ENCODE measurements at places on chromosomes 1 and 21. TPM values are rescaled to one million over a fixed set of nuclear protein-coding genes. Genes with fewer than 3 reads are reported as not detected.

Gene GPR52
- 0.49 TPM for total RNA-seq

- DNase-seq = no peak
Observed at GRCh38 chr1:31583995-31584868, 7.9 kb downstream of the TINAGL1 start.

- DNase-seq = no peak
Observed at GRCh38 chr1:115452600-115453329, 114.7 kb upstream of the NGF start.

Gene TCP10L
- not detected for total RNA-seq

GRCh38 chr1:95752515-95753381 is 518.7 kb downstream of the RWDD3 start:
- DNase-seq = no peak

Gene CBS
- total RNA-seq = not detected

GRCh38 chr1:223708651-223709268 is 3.6 kb upstream of the CAPN2 start:
- DNase-seq = no peak

Gene SH3BGR
- total RNA-seq = not detected

Gene SPRR2D
- not detected for total RNA-seq

- DNase-seq = peak; percentile 63
Observed at GRCh38 chr1:93874025-93874651, 4.9 kb downstream of the DNTTIP2 start.

Gene TCHHL1
- not detected for total RNA-seq

Gene BEND5
- 9.4 TPM for total RNA-seq

- DNase-seq = peak; percentile 17
Observed at GRCh38 chr1:230827081-230827681, 41.1 kb downstream of the C1orf198 start.

Gene CBR1
- total RNA-seq = 5.0 TPM

DNA sequence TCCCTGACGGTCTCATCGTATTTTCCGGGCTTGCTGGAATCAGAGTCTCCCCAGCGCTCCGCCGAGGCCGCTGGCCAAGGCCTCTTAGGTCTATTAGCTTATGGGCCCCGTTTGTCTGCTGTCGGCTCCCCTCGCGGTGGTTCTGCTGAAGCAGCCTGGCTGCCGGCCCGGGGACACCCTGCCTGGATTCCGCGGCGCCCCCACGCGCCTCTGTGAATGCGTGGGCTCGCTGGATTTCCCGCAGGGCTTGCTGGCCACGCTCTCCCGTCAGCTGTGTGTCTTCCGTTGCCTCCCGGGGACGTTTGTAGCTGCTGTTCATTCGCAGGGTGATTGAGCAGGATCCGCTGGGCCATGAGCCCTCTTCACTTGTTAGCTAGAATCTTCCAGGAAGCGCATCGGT is 8.4 kb downstream of the LRRC3 start:
- DNase-seq = no peak

GRCh38 chr21:37425001-37425400 is 58.4 kb downstream of the DYRK1A start:
- no peak for DNase-seq

Gene BMP8B
- 0.24 TPM for total RNA-seq

DNA sequence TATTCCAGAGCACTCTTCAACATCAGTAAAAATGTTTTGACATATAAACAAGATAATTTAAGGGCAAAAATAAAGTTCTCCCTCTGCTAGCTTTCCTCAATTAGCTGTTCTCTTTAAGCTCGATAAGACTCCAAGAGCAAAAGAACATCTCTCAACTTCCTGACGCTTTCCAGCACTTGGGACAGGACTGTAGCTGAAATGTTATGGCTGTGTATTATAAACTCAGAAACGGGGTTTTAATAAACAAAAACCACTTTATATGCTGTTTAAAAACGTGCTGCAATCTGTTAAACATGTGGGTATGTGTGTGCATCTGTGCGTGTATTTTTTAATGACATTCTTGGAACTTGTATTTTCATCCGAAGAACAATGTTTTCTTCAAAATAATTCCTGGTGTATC is 71.5 kb upstream of the RGS2 start:
- DNase-seq = no peak

Gene CHIT1
- 0.60 TPM for total RNA-seq

- no peak for DNase-seq
Observed at GRCh38 chr1:65232461-65232990, 76.8 kb upstream of the DNAJC6 start.

Gene ELAPOR1
- 6.8 TPM for total RNA-seq

DNA sequence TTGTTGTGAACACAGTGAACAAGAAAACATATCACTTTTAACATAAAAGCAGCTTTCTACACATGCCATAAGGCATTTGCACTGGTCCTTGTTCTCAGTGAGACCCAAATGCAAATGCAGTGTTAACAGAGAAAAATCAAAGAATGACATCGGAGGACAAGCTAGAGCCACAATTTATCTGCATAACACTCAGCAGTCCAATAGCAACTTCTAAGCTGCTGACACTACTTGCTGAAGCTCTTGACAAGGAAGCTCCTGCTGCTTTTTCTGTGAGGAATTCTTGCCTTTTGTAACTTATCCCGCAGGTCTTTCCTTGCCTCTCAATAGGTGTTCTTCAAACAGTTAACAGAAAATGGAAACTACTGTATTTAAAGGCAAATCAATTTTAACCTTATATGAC is 34.7 kb downstream of the USH2A start:
- DNase-seq = no peak

Gene PODN
- total RNA-seq = not detected

GRCh38 chr1:58919959-58920321 is 136.1 kb upstream of the JUN start:
- no peak for DNase-seq

Gene HES3
- total RNA-seq = not detected

GRCh38 chr1:234454926-234455325 is 24.1 kb downstream of the TARBP1 start:
- DNase-seq = no peak

Gene L1TD1
- total RNA-seq = not detected

DNA sequence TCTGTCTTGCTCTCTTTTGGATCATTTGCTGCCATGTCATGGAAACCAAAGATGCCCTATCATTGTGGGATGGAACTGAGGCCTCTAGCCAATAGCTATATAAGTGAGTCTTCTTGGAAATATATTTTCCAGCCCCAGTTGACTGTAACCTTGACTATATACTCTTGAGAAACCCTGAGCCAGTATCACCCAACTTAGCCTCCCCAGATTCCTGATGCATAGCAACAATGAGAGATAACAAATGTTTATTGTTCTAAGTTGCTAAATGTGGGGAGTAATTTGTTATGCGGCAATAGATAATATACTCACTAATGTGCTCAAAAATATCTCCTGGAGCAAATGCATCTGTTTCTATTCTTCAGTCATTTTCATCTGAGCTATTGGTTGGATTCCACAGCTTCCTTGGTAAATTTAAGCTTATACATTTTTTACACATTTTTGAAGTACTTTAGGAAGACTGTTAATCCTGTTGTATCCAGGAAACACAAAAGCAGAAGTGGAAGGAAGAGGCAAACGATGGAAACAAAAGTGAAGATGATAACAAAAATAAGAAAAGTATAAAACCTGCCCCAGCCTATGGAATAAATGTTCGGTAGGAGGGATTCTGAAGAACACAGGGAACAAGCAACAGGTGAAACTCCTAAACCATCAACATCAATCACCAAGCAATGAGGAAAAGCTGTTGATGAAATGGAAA is 6.3 kb upstream of the SRRM1 start:
- DNase-seq = no peak

GRCh38 chr1:2030076-2030871 is 11.1 kb downstream of the GABRD start:
- no peak for DNase-seq

GRCh38 chr1:184483101-184483683 is 96.4 kb downstream of the C1orf21 start:
- DNase-seq = no peak

Gene FLG
- not detected for total RNA-seq

Gene EXTL1
- total RNA-seq = 0.11 TPM

- no peak for DNase-seq
Observed at GRCh38 chr1:173903827-173904531, 13.1 kb downstream of the SERPINC1 start.

Gene LRRC39
- 2.0 TPM for total RNA-seq

GRCh38 chr1:169872906-169873305 is 20.8 kb downstream of the SCYL3 start:
- no peak for DNase-seq

GRCh38 chr21:41641510-41641815 is 125.4 kb downstream of the RIPK4 start:
- DNase-seq = no peak

GRCh38 chr1:93595266-93595665 is 86.4 kb downstream of the BCAR3 start:
- no peak for DNase-seq

GRCh38 chr21:42387164-42387563 is 8.7 kb downstream of the TMPRSS3 start:
- no peak for DNase-seq

- DNase-seq = no peak
Observed at GRCh38 chr1:29166291-29166878, 15.3 kb downstream of the SRSF4 start.

GRCh38 chr1:43901196-43901961 is 32.2 kb upstream of the ARTN start:
- no peak for DNase-seq

Gene XCL1
- total RNA-seq = 5.3 TPM
